ENCODE measurements at places on chromosomes 3 and 15.

DNA sequence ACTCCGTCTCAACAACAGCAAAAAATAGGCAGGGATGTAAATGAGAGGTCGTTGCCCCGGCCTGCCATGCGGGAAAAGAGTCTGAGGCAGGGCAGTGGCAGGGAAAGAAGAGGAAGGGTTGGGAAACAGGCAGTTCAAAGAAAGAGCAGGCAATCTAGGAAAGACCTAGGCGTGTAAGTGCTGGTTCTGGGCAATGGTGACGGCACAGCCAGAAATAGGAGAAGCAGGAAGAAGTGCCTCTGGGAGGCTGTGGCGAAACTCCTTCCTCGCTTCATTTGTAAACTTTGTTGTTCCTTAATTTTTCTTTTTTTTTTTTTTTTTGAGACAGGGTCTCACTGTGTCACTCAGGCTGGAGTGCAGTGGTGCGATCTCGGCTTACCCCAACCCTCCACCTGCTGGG is 4.3 kb downstream of the SLC51A start:
- no peak overlapping the region for H3K27ac ChIP-seq
- peaks cover 15% of the 10 kb centered on the region for H3K4me1 ChIP-seq
- no peak overlapping the region for H3K4me3 ChIP-seq
- H3K36me3 ChIP-seq = no peaks in the 10 kb centered on the region
- peaks cover 3% of the 10 kb centered on the region for H3K27me3 ChIP-seq

DNA sequence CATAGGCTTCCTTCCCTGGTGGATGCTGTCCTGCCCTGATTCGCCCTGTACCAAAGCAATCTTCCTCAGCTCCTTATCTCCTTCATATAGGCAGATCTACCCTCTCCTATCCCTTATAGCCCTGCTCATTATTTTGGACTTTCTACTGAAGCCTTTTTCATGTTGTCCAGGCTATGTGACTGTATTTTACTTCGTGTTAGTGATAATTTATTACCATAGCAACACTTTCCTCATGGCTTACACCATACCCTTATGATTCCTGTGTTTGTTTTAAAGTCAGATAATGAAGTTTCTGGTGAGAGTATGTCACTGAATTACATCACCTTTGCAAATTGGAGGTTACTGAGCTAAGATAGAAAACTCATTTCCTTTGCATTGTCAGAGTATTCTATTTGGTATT is 352.6 kb downstream of the NLGN1 start:
- H3K36me3 ChIP-seq = no peaks in the 10 kb centered on the region
- no peak overlapping the region for H3K4me3 ChIP-seq
- H3K4me1 ChIP-seq = no peaks in the 10 kb centered on the region
- H3K27me3 ChIP-seq = no peaks in the 10 kb centered on the region

DNA sequence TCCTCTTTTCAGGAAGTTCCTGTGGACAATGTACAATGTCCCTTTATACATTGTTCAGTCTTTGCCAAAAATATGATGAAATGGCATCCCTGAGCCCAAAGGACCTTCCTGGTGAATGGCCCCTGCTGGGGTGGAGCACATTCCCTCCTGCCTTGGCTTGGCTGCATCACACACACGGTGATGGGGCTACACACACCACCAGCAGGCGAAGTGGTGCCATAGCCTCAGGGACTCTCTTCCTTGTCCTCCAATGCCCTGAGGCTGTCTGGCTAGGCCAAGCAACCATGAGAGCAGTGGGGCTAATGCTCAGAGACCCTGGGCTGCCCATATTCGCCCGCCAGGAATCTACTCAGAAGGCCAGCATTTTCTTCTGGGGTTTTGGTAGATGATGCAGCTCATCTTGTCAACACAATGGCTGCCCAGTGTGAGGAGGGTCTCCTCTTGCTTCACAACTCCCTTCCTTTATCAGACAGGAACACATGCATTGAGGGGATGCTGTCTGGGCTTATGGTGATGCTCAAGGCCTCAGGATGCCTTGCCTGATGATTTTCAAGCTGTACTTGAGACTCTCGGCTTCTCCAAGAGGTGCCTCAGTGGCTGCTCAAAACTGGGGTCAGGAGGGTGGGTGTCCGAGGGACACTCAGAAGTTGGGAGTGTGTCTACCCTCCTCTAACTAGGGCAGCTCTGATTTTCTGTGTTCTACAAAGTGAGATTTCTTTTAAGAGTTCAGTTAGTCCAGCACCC is 40.9 kb upstream of the EPHB1 start:
- H3K27ac ChIP-seq = no peak overlapping the region
- H3K27me3 ChIP-seq = peaks cover 8% of the 10 kb centered on the region
- H3K4me1 ChIP-seq = no peaks in the 10 kb centered on the region

DNA sequence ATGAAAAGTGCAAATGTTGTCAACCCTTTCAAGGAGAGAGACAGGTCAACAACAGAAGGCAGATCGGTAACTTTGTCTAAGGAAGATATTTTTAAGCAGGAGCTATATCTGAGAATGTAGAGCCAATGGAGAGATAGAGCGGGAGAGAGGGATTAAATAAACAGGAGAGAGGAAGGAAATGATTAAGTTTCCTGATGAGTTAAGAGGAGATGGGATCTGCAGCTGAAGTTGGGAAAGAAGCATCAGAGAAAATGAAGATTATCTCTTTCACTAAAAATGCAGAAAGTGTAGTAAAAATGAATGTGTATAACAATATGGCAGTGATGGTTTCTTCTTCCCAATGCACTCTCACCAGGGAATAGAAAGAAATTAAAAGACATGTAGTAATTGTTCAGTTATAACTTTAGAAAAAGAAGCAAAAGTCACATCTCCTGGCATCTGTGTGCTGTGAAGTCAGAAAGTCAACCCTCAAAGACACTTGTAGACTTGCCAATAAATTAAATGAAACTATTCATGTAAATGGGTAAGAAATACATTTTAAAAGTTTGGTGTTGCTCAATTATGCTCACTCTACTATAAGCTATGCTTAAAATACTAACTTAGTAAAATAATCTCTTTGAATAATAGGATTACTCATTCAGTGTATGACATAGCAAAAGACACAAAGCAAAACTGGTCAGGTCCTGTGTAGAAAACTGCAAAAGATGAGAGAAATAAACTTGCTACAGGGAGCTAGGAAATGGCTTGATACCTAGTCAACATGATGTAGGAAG is 264.6 kb downstream of the ZIC4 start:
- no peaks in the 10 kb centered on the region for H3K4me1 ChIP-seq
- H3K27ac ChIP-seq = no peak overlapping the region
- no peak for DNase-seq
- H3K27me3 ChIP-seq = no peaks in the 10 kb centered on the region

DNA sequence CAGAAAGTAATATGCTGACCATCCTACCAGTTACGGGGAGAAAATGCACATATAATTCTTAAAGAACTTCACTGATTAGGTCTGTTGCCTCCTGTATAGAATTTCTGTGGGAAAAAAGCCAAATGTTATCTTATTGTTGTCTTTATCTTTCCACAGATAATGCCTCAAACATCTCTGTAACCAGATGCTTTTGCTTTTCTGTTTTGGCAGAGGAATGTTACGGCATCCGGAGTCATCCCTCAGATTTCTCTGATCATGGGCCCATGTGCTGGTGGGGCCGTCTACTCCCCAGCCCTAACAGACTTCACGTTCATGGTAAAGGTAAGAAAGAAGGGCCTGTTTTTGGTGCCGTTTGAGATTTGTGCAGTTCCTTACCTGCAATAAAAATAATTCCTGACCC is 33.5 kb downstream of the PCCB start:
- peaks cover 52% of the 10 kb centered on the region for H3K36me3 ChIP-seq
- DNase-seq = no peak
- H3K27me3 ChIP-seq = no peaks in the 10 kb centered on the region
- H3K4me1 ChIP-seq = peaks cover 6% of the 10 kb centered on the region
- no peak overlapping the region for H3K27ac ChIP-seq
- no peak overlapping the region for H3K4me3 ChIP-seq

- H3K36me3 ChIP-seq = peaks cover 1% of the 10 kb centered on the region
- H3K27me3 ChIP-seq = no peaks in the 10 kb centered on the region
- no peak for DNase-seq
- no peak overlapping the region for H3K27ac ChIP-seq
- H3K4me3 ChIP-seq = no peak overlapping the region
- H3K4me1 ChIP-seq = no peaks in the 10 kb centered on the region
Observed at GRCh38 chr3:158456114-158456513, 114.9 kb upstream of the MLF1 start.

- no peak for DNase-seq
- H3K4me1 ChIP-seq = peaks cover 71% of the 10 kb centered on the region
- peak overlapping the region; percentile 82 for H3K27ac ChIP-seq
- H3K4me3 ChIP-seq = no peak overlapping the region
- H3K36me3 ChIP-seq = peaks cover 37% of the 10 kb centered on the region
- H3K27me3 ChIP-seq = no peaks in the 10 kb centered on the region
Observed at GRCh38 chr3:152309535-152310307, 41.0 kb downstream of the MBNL1 start.

- no peak overlapping the region for H3K4me3 ChIP-seq
- H3K27ac ChIP-seq = no peak overlapping the region
- no peaks in the 10 kb centered on the region for H3K27me3 ChIP-seq
- no peaks in the 10 kb centered on the region for H3K4me1 ChIP-seq
Observed at GRCh38 chr3:29609328-29609811, 328.5 kb downstream of the RBMS3 start.

DNA sequence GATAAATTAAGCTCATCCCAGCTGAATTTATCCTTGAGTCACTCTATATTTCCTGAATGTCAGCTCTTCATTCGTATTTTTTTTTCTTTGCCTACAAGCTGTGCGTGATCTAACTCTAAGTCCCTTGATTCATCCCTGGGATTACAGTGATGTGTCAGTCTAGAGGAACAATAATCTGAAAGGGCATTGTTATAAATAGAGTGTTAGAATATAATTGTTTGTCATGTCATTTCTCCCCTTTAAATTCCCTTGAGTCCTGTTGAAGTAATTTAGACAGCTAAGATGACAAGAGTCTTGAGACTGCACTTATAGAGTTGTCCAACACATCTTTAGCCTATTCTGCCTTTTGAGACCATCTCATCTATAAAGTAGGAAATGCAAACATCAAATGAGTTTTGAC is 621.8 kb downstream of the ZIC1 start:
- no peaks in the 10 kb centered on the region for H3K36me3 ChIP-seq
- no peaks in the 10 kb centered on the region for H3K27me3 ChIP-seq
- no peak overlapping the region for H3K4me3 ChIP-seq
- DNase-seq = no peak
- H3K4me1 ChIP-seq = no peaks in the 10 kb centered on the region

- H3K36me3 ChIP-seq = no peaks in the 10 kb centered on the region
- no peaks in the 10 kb centered on the region for H3K4me1 ChIP-seq
- DNase-seq = no peak
- H3K27me3 ChIP-seq = no peaks in the 10 kb centered on the region
Observed at GRCh38 chr3:85603378-85603777, 644.6 kb downstream of the CADM2 start.

DNA sequence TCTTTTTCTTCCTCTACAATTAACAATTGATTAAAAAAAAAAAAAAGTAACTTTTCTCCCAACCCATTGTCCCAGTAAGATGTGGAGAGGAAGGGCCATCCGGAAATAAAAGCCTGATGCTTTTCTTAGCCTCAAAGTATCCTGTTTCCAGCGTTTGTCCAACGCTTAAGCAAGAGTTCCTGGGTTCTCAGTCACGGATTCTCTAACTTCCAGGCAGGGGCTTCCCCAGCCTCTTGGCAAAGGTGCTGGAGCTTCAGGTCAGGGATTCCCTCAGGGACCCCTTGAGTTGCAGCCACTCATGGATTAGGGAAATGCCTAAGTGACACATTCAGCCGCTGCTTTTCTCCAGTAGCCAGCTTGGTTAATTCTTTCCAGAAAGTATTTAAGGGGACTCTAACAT is 22.3 kb upstream of the C2CD4B start:
- H3K27me3 ChIP-seq = peaks cover 11% of the 10 kb centered on the region
- H3K36me3 ChIP-seq = no peaks in the 10 kb centered on the region
- no peak overlapping the region for H3K27ac ChIP-seq
- no peak for DNase-seq
- no peaks in the 10 kb centered on the region for H3K4me1 ChIP-seq
- no peak overlapping the region for H3K4me3 ChIP-seq

All from activated naive CD8-positive, alpha-beta T cell treated with anti-CD3 and anti-CD28 coated beads for 36 hours (primary cell).